Camera-type eye (tissue), 1 donor: ENCODE measurements at places on chromosomes 2 and 18. TPM values are rescaled to one million over a fixed set of nuclear protein-coding genes. Genes with fewer than 3 reads are reported as not detected.

Gene ELP2
- 135 TPM for total RNA-seq

Gene DPP4
- total RNA-seq: 12.3 TPM

Gene C2orf15
- 3.6 TPM for total RNA-seq

Gene AKAIN1
- total RNA-seq: 1.3 TPM

Gene CIB4
- not detected for total RNA-seq

Gene MEP1B
- total RNA-seq: not detected

Gene COLEC12
- 67.2 TPM for total RNA-seq

Gene TLX2
- 0.93 TPM for total RNA-seq

Gene CCDC141
- 19.2 TPM for total RNA-seq

Gene IL18RAP
- total RNA-seq: 0.33 TPM

Gene MOCOS
- 1.2 TPM for total RNA-seq

Gene GPR75
- total RNA-seq: 4.2 TPM

Gene IMMT
- 66.5 TPM for total RNA-seq

Gene PIAS2
- total RNA-seq: 74.1 TPM

Gene MSTN
- 7.2 TPM for total RNA-seq

Gene TWIST2
- total RNA-seq: 12.3 TPM

Gene RBMS1
- 95.1 TPM for total RNA-seq

Gene ASB18
- not detected for total RNA-seq

Gene AQP12A
- not detected for total RNA-seq

Gene RFTN2
- 30.3 TPM for total RNA-seq

Gene SP5
- total RNA-seq: 0.77 TPM

Gene INHBB
- total RNA-seq: 25.7 TPM

Gene NYAP2
- total RNA-seq: 8.2 TPM

Gene IAH1
- total RNA-seq: 38.2 TPM

Gene BCL11A
- 29.0 TPM for total RNA-seq

Gene CYBRD1
- 119 TPM for total RNA-seq

Gene PCARE
- 57.0 TPM for total RNA-seq
